ENCODE measurements at places on chromosomes 7 and 10. TPM values are rescaled to one million over a fixed set of nuclear protein-coding genes. Genes with fewer than 3 reads are reported as not detected.
A peak's percentile ranks its signal among the peaks of the same experiment; 100 is the strongest.

DNA sequence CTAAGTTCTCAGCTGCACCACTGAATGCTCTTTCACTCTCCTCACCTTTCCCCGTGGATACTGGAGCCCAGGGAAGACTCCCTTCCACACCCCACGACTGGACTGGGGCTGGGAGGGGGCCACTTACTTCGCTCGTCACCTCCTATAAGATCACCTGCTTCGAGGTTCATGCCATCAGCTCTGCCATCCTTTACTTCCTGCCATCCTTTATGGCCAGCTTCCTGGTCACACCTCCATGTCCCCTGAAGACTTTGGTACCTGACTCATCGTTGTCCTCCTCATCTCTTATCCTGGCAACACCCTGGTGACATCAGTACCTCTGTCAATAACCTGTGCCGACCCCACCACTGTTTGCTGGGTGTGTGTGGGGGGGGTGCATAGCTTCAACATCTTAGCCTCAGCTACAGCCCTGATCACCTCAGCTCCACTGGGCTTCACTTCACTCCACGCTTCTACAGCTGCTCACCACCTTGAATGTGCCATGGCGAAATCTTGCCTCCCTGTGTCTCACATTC, 8.7 kb upstream of the VDAC2 start:
- no peak for DNase-seq

GRCh38 chr10:113326160-113327111, 226.4 kb upstream of the HABP2 start:
- peak; percentile 43 for DNase-seq

Gene IKZF1
- total RNA-seq: 0.90 TPM

- DNase-seq: peak; percentile 92
These were observed at the start of gene TSPAN14 for GRCh38 chr10:80453842-80454512. Gene TSPAN14 (plus strand): TSS chr10:80454310. CDS start chr10:80489234, 34,924 bp downstream.

GRCh38 chr10:70048030-70048723, 4.5 kb upstream of the MACROH2A2 start:
- DNase-seq: no peak

Gene MPP7
- total RNA-seq: 18.1 TPM

Measured in heart left ventricle (tissue), 16 donors.